ENCODE measurements at places on chromosomes 5 and 9.
A peak's percentile ranks its signal among the peaks of the same experiment; 100 is the strongest.

DNA sequence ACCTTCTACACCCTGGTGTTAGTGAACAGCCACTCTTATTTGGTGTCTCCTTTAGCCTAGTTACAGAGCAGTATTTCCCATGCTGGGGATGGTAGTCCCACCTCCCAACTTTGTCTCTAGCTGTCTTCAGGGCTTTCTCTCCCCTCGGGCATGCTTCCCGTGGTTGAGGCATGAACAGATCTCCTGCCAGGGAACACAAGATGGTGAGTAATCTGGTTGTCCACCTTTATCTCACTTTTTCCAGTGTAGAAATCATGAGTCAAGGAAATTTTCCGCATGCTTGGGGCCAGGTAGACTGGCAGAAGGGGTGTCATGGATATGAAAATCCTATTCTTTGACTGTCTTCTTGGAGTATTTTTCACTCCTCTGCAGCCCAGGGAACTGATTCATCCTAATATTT lies 532.9 kb downstream of the ANXA1 start:
- no peak for DNase-seq
- no peak overlapping the region for H3K27ac ChIP-seq
- H3K36me3 ChIP-seq: no peaks in the 10 kb centered on the region

GRCh38 chr5:103561685-103562452 lies 720 bp downstream of the NUDT12 start:
- peak overlapping the region; percentile 85 for H3K4me3 ChIP-seq
- no peaks in the 10 kb centered on the region for H3K27me3 ChIP-seq
- peak overlapping the region; percentile 94 for H3K27ac ChIP-seq
- no peak for DNase-seq
- H3K36me3 ChIP-seq: no peaks in the 10 kb centered on the region
- H3K4me1 ChIP-seq: peaks cover 6% of the 10 kb centered on the region

- H3K4me3 ChIP-seq: no peak overlapping the region
- H3K27me3 ChIP-seq: no peaks in the 10 kb centered on the region
- H3K36me3 ChIP-seq: peaks cover 41% of the 10 kb centered on the region
- DNase-seq: no peak
- H3K27ac ChIP-seq: no peak overlapping the region
These were observed 94.6 kb upstream of the TXNDC8 start for GRCh38 chr9:110432253-110432652.

DNA sequence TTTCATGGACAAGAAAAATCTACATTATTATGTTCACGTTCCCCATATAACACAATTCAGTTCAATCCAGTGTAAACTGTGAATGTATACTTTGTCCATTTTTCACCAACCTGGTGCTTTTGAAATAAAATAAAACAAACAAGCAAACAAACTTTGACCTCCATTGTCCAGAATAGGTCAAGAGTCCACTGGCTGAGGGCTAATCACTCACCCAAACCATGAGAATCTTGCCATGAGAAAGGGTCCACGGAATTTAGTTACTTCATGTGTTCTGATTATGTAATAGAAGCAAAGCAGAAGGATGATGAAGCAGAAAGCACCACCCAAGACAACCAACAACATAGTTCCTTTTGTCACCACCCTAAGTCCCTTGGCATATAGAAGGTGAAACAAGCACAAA lies 28.7 kb downstream of the DIAPH1 start:
- H3K27me3 ChIP-seq: no peaks in the 10 kb centered on the region
- no peak overlapping the region for H3K4me3 ChIP-seq
- DNase-seq: no peak
- no peak overlapping the region for H3K27ac ChIP-seq

DNA sequence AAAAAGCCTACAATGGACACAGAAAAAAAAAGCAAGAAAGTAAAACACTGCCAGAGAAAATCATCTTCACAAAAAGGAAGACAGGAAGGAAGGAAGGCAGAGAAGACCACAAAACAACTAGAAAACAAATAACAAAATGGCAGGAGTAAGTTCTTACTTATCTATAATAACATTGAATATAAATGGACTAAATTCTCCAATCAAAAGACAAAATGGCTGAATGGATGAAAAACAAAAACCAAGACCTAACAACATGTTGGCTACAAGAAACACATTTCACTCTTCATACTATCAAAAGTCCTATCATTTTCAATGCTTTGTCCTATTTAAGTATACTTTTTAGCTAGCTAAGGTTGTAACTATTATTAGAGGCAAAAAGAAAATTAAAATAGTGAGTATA lies 36.9 kb upstream of the HMGCR start:
- no peak overlapping the region for H3K27ac ChIP-seq
- DNase-seq: no peak
- H3K36me3 ChIP-seq: no peaks in the 10 kb centered on the region
- H3K27me3 ChIP-seq: no peaks in the 10 kb centered on the region
- H3K4me1 ChIP-seq: no peaks in the 10 kb centered on the region

GRCh38 chr5:104295991-104296390 lies 733.4 kb upstream of the NUDT12 start:
- no peaks in the 10 kb centered on the region for H3K36me3 ChIP-seq
- no peak for DNase-seq
- H3K4me1 ChIP-seq: no peaks in the 10 kb centered on the region
- H3K27ac ChIP-seq: no peak overlapping the region

- H3K27me3 ChIP-seq: no peaks in the 10 kb centered on the region
- no peaks in the 10 kb centered on the region for H3K36me3 ChIP-seq
- DNase-seq: no peak
- no peak overlapping the region for H3K27ac ChIP-seq
- H3K4me1 ChIP-seq: no peaks in the 10 kb centered on the region
These were observed 60.2 kb upstream of the HAPLN1 start for GRCh38 chr5:83780699-83781350.

DNA sequence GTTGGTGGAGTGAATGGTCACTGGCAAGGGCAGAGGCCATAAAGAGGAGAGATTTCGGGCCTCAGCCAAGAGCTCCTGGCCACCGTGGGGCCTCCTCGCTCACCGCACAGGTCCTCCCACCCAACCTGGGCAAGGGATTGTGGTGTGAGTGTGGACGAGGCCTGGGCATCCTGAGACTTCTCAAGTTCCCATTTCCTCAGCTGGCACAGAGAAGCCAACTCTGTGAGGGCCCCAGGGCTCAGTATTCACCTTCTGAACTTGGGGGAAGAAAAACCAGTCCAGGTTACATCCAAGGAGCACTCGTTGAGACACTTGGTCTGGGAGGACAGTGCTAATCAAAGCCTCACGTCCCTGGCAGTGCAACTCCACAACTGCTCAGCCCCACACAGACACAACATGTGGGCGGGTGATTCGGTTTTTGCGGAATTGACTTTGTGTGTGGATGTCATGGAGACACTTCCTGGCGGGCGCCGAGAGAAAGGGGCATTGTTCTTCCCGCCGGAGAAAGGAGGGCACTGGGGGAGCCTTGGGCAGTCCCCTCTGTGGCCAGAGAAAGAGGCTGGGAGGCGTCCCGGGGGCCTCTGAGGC lies 28.5 kb upstream of the NKD2 start:
- H3K4me3 ChIP-seq: no peak overlapping the region
- no peak for DNase-seq
- H3K27me3 ChIP-seq: no peaks in the 10 kb centered on the region
- no peak overlapping the region for H3K27ac ChIP-seq
- H3K36me3 ChIP-seq: no peaks in the 10 kb centered on the region

DNA sequence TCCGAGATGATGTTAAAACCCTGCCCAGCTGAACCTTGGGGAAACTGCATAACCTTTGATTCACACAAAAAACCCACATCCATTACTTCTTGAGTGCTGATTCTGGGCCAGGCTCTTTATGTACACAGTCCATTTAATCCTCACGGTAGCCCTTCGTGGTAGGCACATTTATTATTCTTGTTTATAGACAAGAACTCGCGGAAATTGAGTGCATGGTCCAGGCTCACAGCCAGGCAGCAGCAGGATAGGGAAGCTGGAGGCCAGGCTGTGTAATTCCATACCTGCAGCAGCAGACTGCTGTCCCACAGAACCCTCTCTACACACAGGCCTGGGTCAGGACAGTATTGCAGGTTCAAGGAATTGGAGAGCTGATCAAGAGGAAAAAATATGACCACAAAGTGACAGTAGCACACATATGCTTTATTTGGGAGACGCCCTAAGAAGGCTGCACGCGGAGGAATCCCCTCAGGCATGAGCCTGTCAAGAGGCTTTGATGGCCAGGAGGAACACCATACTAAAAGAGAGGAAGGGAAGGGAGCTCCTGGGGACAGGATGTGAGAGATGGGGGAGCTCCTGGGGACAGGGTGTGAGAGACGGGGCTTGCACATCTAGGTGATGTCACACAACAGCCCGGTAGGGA lies 28.4 kb upstream of the FAM120A start:
- H3K27me3 ChIP-seq: no peaks in the 10 kb centered on the region
- H3K4me3 ChIP-seq: no peak overlapping the region
- no peak for DNase-seq

DNA sequence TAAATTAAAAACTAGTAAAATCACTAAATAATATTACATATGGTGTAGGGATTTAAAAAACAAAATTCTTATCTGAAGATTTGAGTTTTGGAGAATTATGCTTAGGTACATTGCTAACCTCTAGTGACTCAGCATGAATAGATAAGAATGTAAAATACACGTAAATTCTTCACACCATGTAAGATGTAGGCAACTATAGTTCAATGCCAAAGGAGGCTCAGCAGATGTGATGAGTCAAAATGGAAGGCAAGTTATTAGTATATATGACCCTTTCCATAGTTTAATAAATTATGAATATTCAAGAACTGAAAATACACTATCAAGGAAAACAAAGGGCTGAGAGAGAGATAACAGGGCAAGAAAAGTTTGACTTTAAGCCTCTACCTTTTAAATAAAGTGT lies 79.0 kb downstream of the MRPS30 start:
- no peak overlapping the region for H3K27ac ChIP-seq
- H3K27me3 ChIP-seq: no peaks in the 10 kb centered on the region
- no peak overlapping the region for H3K4me3 ChIP-seq
- no peak for DNase-seq

- H3K36me3 ChIP-seq: no peaks in the 10 kb centered on the region
- no peak overlapping the region for H3K4me3 ChIP-seq
- no peaks in the 10 kb centered on the region for H3K27me3 ChIP-seq
- DNase-seq: no peak
- no peaks in the 10 kb centered on the region for H3K4me1 ChIP-seq
These were observed 425.3 kb upstream of the CDH6 start for GRCh38 chr5:30768056-30768690.

GRCh38 chr9:71001780-71002386 lies 119.5 kb downstream of the TRPM3 start:
- H3K36me3 ChIP-seq: no peaks in the 10 kb centered on the region
- no peak overlapping the region for H3K4me3 ChIP-seq
- DNase-seq: no peak
- H3K27ac ChIP-seq: no peak overlapping the region
- H3K27me3 ChIP-seq: no peaks in the 10 kb centered on the region

DNA sequence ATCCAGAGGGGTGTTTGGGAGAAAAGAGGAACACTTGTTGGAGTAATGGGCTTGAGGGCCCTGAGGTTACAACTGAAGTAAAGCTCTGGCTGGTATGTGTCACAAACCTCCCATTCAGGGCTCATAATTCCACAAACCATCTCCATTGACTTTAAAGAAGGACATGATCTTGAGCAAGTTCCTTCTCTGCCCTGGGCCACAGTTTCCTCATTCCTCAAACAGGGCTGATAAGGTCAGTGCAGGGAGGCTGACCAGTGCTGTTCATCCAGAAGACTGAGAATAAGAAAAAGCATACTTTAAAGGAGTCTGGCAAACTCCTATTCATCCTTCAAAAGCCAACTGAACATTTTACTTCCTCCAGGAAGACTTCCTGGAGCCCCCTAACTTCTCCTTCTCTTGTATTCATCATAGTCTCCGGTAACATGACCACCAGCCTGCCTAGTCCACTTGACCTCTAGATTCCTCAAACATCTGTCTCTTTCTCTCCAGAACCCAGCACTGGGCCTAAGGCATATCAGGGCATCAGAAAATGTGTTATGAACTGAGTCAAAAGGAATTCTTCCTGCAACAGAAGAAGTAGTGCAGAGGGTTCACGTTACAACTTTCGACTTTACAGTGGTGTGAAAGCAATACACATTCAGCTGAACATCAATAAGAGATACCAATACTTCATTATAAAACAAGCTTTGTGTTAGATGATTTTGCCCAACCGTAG lies 20.7 kb upstream of the PTPN3 start:
- H3K27ac ChIP-seq: no peak overlapping the region
- H3K27me3 ChIP-seq: no peaks in the 10 kb centered on the region
- H3K4me1 ChIP-seq: no peaks in the 10 kb centered on the region
- no peaks in the 10 kb centered on the region for H3K36me3 ChIP-seq

GRCh38 chr9:76921165-76921564 lies 15.3 kb upstream of the PRUNE2 start:
- no peak for DNase-seq
- H3K27me3 ChIP-seq: peaks cover 3% of the 10 kb centered on the region
- no peak overlapping the region for H3K4me3 ChIP-seq

DNA sequence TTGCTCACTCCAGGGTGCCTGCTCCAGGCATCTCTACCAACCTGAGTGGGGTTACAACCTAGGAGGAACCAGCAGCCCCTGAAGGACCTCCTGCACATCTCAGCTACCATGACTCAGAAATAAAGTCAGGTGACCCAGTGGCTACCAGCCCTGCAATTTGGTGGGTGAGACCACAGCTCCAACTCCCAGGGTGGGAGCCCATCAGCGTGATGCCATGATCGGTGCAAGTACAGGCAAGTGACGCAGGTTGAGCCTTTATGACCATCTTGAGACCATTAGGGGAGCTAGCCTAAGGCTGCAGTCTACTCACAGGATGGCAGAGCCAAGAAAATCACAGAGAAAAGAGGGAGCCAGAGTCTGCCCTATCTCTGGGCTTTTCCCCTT lies 8.6 kb downstream of the SEPTIN8 start:
- H3K4me3 ChIP-seq: no peak overlapping the region
- no peaks in the 10 kb centered on the region for H3K36me3 ChIP-seq
- peaks cover 14% of the 10 kb centered on the region for H3K4me1 ChIP-seq

DNA sequence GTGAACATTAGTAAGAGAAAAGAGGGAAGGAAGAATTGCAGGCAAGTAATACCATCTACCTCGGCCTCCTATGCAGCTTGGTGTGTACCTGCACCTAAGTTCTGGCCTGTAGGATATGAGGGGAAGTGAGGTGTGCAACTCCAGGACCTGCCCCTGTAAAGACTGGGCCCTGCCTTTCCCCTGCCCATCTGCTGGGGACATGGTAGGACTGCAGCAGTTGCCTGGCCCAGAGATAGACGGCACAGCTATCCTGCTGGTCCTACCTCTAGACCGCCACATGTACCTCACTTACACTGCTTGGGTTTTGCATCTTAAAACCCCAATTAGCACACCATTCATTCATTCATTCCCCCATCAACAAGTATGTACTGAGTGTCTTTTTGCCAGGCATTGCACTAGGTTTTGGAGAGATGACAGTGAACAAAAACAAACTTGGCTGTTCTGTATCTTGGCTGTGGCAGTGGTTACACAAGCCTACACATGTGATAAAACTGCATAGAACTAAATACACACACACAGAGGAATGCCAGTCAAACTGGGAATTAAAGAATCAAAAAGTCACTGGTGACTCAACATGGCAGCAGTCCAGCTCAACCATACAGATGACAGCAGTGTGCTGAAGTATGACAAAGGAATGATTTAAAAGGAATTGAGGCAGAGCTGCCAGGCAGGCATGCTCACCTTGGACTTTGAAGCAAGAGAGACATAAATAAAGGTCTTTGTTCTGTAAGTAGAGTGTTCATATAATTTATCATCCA lies 23.3 kb upstream of the MGAT1 start:
- peak overlapping the region; percentile 70 for H3K27ac ChIP-seq
- no peaks in the 10 kb centered on the region for H3K36me3 ChIP-seq
- H3K4me1 ChIP-seq: peaks cover 50% of the 10 kb centered on the region

- no peaks in the 10 kb centered on the region for H3K27me3 ChIP-seq
- H3K27ac ChIP-seq: no peak overlapping the region
- DNase-seq: no peak
- H3K36me3 ChIP-seq: no peaks in the 10 kb centered on the region
- no peak overlapping the region for H3K4me3 ChIP-seq
These were observed 17.9 kb downstream of the FRMD3 start for GRCh38 chr9:83520292-83520691.

All from tibial nerve (tissue), 4 donors.